Osteoblast (primary cell): ENCODE measurements at places on chromosomes 5 and 9. TPM values are rescaled to one million over a fixed set of nuclear protein-coding genes. Genes with fewer than 3 reads are reported as not detected.

Gene HTR4
- not detected in 2 replicates for total RNA-seq

- peak; percentile 80 for DNase-seq
Measured at GRCh38 chr9:93173365-93174051, 10.4 kb upstream of the WNK2 start.

Gene PCDHGB7
- total RNA-seq = 18.5 and 19.2 TPM in 2 replicates

DNA sequence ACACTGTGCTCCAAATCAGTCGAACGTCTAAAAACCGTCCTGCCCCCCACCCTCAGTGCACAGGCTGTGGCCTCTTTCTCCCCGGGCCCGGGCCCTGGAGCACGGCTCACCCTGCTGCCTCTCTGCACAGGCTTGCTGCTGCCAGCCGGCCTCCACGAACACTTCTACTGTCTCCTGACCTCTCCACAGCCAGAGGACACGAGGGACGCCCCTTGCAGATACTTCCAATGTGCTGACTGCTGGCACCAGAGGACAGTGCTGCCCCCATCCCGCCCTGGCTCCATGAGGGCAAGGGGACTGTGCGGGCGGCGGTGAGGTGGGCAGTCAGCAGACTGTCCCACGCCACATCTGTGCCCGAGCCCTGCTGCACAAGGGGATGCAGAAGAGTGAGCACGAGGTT lies 174.8 kb downstream of the COL23A1 start:
- peak; percentile 50 for DNase-seq

Gene RNF208
- 0.29 TPM in 1 of 2 replicates, not detected in the other for total RNA-seq

Gene CATSPER3
- 0.29 and 0.36 TPM in 2 replicates for total RNA-seq

Gene TMEM232
- 1.4 and 2.7 TPM in 2 replicates for total RNA-seq

- DNase-seq = peak; percentile 38
Measured at GRCh38 chr5:157997991-157998504, 139.1 kb upstream of the CLINT1 start.

DNA sequence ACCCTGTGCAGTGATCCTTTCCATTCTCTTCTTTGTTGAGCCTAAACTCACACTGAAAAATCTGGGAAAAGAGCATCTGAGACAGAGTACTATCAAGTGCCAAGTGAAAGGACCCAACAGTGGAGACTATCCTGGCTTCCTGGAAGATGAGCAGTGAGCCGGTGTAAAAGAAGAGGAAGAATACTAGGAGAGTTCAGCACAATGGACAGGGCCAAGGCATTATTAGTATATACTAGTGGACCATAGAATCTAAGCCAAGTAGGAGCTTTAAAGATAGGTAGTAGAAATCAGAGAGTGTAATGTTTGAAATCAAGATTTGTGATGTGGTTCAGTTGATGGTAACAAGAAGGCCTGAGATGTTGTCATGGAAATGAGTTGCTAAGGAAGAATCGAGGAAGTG lies 140.8 kb downstream of the CAMK4 start:
- DNase-seq = no peak

Gene MTREX
- total RNA-seq = 63.6 and 73.8 TPM in 2 replicates

GRCh38 chr5:132076983-132077382 lies 3.4 kb downstream of the CSF2 start:
- peak; percentile 73 for DNase-seq

- no peak for DNase-seq
Measured at GRCh38 chr9:86925686-86926085, 21.6 kb downstream of the GAS1 start.
